NCI-H1436 treated with DMSO at 0.1 percent for 48 hours (cell line): ENCODE measurements at places on chromosomes 16 and 17.
A peak's percentile ranks its signal among the peaks of the same experiment; 100 is the strongest.

GRCh38 chr17:43740541-43740940 is 18.1 kb downstream of the SOST start:
- no peak for DNase-seq

- DNase-seq: no peak
Observed at GRCh38 chr17:49388692-49389513, 25.8 kb downstream of the PHB1 start.

- DNase-seq: no peak
Observed at GRCh38 chr16:15836074-15836473, 20.8 kb downstream of the MYH11 start.

DNA sequence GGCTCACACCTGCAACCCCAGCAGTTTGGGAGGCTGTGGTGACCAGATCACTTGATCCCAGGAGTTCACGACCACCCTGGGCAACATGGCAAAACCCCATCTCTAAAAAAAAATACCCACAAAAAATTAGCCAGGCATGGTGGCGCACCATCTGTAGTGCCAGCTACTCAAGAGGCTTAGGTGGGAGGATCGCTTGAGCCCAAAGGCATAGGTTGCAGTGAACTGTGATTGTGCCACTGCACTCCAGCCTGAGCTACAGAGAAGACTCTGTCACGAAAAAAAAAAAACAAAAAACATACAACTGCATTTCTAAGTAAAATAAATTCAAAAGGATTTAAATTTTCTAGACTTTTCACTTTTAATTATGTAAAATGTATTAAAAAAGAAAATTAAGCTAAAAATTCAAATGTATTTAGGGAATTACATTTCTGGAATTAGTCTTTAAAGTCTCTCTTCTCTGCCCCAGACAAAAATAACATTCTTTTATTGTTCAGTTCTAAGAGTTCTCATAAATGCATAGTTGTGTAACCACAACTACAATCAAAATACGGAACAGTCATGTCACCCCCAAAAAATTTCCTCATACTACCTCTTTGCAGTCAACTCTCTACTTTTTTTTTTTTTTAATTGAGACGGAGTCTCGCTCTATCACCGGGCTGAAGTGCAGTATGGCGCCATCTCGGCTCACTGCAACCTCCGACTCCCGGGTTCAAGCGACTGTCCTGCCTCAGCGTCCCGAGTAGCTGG is 14.1 kb downstream of the FAM222B start:
- DNase-seq: no peak

GRCh38 chr16:19356024-19356952 is 61.4 kb upstream of the TMC5 start:
- no peak for DNase-seq

DNA sequence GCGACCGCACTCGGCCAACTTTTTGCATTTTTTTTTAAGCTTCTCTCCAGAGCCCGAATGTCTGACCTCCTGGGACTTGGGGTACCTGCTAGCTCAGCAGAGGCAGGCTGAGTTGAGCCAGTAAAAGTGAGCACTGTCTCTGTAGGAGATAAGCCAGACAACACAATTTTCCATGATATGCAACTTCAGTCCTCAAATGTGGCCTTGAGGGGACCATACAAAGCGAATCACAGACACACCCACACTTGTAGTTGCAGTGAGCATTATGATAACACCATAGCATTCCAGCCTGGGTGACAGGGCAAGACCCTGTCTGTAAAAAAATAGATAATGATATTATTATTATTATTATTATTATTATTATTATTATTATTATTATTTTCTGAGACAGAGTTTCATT is 2.6 kb downstream of the DPEP2 start:
- no peak for DNase-seq

GRCh38 chr16:13269905-13270528 is 368.6 kb downstream of the SHISA9 start:
- DNase-seq: no peak

- no peak for DNase-seq
Observed at GRCh38 chr16:23071196-23072083, 77.8 kb downstream of the USP31 start.

- DNase-seq: no peak
Observed at GRCh38 chr16:85928401-85928820, 29.4 kb downstream of the IRF8 start.

DNA sequence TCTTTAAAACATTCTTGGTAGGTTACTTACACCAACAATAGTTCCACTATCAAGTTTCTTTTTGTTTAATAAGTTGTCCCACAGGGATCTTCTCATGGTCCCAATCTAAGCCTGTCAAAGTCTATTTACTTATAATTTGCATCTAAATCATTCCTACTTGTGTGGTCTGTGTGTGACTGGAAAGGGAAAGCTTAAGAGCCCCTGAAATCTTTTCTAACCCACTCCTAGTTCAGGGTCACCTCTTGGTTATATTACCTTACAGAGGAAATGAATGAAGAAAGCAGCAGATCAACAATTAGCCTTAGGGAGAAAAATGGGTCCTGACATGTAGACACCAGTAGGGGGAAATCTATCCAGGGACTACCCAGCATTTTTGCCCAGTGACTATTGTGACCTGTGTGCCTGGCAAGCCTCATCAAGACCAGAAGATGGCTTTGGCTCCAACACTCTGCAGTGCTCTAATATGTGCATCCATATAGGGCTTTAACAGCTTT is 110.4 kb upstream of the HAS3 start:
- peak; percentile 79 for DNase-seq

DNA sequence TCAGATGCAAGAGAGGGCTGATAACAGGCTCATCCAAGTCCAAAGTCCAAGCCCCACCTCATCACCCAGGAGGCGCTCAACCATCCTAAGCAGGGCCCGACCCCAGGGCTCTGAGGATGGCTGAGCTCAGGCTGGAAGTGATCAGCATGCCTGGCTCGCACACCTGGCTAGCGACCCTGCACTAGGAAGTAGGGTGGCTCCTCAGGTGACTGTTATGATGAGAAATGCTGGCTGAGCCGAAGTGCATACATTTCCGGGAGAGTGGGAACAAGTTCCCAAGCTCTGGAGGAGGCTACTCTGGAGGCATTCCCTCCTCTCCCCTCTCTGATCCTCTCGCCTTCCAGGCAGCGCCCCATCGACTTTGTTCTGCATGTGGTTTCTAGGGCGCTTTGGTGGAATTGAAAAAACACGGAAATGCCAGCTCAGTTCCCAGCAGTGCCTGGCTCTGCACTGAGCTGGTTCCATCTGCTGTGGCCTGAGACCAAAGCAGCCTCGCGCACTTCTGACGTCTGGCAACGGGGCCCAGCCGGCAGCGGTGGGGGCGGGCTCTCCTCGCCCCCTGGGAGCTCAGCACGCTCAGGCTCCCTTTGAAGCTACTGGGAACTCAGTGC is 130.3 kb downstream of the IRF8 start:
- DNase-seq: no peak

- no peak for DNase-seq
Observed at GRCh38 chr16:61945511-61945910, 90.7 kb downstream of the CDH8 start.

DNA sequence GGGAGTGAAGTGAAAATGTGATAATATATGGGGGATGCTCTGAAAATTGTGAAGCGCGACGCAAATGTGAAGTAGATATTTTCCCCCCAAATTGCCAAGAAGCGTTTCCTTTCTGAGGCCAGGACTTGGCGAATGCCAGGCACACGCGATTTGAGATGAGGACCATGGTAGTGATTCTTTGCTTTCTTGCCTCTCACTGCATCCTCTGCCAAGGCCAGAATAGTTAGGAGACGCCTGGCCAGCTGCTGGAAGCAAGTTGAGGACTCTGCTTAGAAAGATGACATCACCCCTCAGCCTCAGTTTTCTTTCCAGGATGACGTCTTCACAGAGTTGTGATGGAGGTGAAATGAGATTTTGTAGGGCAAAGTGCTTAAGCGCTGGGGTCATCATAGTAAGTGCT is 25.9 kb downstream of the PIPOX start:
- DNase-seq: no peak

- no peak for DNase-seq
Observed at GRCh38 chr17:7315570-7316235, 543 bp upstream of the GPS2 start.

GRCh38 chr16:50917950-50918703 is 176.2 kb downstream of the CYLD start:
- DNase-seq: no peak

DNA sequence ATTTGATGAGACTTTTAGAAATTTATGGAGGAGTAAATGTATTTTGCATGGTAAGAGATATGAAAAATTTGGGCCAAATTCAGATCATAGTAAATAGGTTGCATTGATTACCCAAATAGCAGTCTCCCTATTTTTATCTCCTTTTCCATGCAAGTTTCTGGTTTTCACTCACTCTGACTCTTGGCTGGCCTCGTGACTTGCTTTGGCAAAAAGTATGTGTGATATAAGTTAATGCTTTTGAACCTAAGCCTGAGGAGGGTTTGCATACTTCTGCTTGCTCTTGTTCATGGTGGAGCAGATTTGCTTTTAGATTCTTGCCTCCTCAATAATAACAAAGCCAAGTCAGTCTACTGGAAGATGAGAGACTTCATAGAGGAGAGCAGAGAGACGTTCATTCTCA is 1045.9 kb upstream of the CDH8 start:
- no peak for DNase-seq

DNA sequence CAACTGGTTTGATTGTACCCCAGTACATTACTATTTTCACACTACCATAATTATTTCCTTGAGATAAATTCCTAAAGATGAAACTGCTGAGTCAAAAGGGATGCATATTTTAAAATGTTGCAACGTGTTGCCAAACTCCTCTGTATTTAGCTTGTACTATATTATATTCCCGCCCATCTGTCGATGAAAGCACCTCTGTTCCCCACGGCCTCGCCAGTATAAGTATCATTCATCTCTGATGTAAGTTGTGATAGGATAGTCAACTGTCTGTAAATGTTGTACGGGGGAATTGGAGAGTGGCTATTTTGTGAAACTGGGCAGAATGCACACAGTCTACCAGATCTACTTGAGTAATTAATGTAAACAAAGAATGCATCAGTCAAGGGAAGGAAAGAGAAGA is 47.7 kb upstream of the TNRC6A start:
- no peak for DNase-seq

GRCh38 chr17:43021741-43022512 is at the start of gene VAT1:
Gene VAT1, minus strand, starts transcription at chr17:43022385. Its CDS starts 63 bp downstream, at chr17:43022322.
- DNase-seq: no peak

DNA sequence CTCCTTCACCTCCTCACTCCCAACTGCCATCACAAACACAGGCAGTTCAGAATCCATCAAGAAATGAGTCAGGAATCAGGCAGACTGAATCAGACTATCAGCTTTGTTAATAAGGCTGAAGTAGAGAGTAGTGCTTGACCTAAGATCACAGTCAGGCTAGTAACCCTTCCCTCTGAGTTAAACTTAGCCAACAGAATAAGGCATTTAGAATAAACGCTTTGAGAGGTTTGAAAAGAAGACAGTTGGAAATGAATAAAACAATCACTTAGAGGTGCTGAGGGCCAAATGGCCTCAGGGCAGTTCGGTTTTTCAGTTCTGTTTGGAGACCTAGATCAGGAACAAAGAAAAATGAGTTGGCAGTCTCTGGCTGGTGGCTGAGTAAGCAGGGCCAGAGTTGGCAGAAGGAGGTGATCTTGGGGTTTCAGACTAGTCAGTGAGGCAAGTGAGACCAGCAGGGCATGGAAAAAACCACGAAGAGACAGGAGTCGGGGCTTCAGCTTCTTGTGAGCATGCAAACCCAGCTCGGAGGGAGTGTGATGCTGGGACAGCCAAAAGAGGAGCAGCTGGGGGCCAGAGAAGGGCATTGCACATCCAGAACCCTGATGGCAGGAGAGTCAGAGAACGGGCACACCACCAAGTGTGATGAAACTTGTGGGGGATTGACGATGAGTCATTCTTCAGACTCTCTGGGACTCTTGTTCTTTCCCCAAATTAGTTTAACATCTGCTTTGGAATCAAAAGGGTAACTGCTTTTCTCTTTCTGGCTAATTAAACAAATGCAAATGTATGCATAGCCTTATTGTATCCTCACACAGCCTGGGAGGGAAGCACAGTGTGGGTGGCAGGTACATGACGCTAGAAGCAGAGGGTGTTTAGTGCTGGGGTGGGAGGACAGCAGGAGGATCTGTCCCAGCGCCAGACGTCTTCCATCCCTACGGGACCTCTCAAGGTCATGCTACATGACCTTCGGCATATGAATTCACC is 54.8 kb downstream of the SPECC1 start:
- DNase-seq: no peak

GRCh38 chr17:5703736-5704135 is 119.4 kb upstream of the NLRP1 start:
- no peak for DNase-seq
